ENCODE measurements at places on chromosomes 7 and 10.

GRCh38 chr10:33805831-33806230 is 471.4 kb upstream of the NRP1 start:
- ATAC-seq: no peak

GRCh38 chr7:139720186-139720585 is 57.6 kb downstream of the HIPK2 start:
- no peak for ATAC-seq

DNA sequence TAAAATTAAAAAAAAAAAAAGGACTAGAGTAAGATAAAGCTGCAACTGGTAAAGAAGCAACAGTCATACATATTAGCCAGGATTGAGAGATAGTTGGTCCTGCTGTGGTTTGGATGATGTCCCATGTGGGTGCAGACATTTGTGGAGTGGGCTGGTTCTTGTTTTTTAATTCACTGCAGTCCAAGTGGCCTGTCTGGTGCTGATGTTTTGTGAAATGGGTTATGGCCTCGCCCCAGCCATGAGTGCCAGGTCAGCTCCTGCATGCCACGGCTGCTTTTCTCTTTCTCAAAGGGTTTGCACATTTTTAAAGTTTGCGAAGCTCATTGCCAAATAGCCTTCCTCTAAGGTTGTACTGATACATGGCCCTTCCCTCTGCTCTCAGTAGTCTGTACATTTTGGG is 14.1 kb upstream of the BTBD16 start:
- ATAC-seq: no peak

DNA sequence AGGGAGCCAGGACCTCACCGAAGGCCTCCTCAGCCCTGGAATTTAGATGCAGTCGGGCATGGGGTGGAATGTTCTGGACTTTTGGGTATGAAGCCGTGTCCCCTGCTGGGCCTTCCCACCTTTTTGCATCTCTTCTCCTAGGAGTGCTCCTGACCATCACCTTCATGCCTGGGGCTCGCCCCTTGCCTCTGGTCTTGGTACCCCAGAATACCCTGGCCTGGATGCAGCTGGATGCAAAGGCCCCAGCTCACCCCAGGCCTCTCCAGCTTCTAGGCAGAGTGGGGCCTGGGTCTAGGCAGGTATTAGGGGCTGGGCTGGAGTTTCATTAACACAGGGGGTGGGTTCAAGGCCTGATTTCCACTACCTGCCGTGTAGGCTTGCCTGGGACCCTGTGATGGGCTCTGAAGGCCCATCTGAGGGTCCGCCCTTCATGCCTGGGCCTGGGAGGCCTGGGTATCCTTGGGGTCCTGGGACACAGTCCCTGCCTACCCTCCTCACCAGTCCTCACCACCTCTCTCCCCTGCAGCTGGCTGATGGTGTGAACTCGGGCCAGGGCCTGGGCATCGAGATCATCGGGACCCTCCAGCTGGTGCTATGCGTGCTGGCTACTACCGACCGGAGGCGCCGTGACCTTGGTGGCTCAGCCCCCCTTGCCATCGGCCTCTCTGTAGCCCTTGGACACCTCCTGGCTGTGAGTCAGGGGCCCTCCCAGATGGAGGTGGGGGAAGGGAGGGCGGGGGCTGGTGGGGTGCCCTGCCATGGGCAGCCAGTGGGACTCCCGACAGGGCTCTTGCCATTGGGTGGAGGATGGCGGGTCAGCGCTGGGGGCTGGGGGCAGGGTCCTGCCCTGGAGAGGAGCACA is 10.1 kb downstream of the AQP1 start:
- no peak for ATAC-seq

- no peak for ATAC-seq
These were observed 3.4 kb downstream of the AOC1 start for GRCh38 chr7:150855476-150856302.

All from stimulated activated memory B cell treated with anti-CD40 and anti-IgM and Interleukin-4, amounts not matched to agents 10 μg/mL and 1 μg/mL and 100 μg/mL, for 72 hours (primary cell).